Hepatocyte (in vitro differentiated cells): ENCODE measurements at places on chromosomes 16 and 17. TPM values are rescaled to one million over a fixed set of nuclear protein-coding genes. Genes with fewer than 3 reads are reported as not detected.

DNA sequence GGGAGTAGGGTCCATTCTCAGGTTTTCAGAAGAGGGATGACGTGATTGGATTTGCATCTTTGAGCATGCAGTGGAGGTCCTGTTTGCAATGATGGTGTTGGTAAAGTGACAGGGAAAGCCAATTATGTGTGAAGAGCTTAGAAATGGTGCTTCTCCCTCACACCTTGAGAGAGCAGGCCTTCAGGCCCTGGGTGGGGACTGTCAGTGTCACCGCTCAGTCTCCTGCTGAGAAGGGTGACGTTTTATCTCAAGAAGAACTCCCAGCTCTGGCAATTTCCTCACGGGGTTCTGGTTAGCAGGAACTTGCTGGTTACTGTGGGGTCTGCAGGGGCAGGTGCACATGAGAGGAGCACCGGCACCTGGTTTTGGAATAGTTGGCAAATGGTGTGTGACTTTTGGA, 11.2 kb downstream of the PLCG2 start:
- no peak overlapping the region for H3K27ac ChIP-seq
- no peaks in the 10 kb centered on the region for H3K4me1 ChIP-seq
- no peak for DNase-seq
- no peak overlapping the region for H3K4me3 ChIP-seq
- H3K36me3 ChIP-seq, result no peaks in the 10 kb centered on the region

GRCh38 chr16:70642633-70643032, 3.7 kb upstream of the IL34 start:
- no peaks in the 10 kb centered on the region for H3K36me3 ChIP-seq
- peaks cover 7% of the 10 kb centered on the region for H3K4me1 ChIP-seq
- H3K27ac ChIP-seq, result no peak overlapping the region
- no peaks in the 10 kb centered on the region for H3K27me3 ChIP-seq
- no peak overlapping the region for H3K4me3 ChIP-seq

GRCh38 chr17:41012326-41013120, 3.6 kb upstream of the KRTAP3-1 start:
- DNase-seq, result no peak
- no peaks in the 10 kb centered on the region for H3K27me3 ChIP-seq
- peaks cover 6% of the 10 kb centered on the region for H3K4me1 ChIP-seq
- H3K27ac ChIP-seq, result no peak overlapping the region

DNA sequence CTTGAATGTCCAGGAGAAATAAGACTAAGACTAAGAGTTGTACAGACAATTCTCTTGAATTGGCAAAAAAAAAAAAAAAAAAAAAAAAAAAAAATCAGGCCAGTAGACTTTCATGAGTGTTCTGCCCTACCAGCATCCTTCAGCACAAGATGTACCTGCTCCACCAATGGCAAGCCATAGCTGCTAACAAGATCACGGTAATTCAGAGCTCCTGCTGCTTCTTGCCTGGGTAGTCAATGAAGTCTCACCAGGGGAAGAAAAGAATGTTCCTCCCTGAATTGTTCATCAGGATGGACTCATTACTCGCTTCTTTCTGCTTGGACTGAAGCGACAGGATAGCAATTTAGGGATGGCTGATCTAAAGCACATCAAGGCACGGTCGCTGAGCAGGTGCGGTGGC, 31.1 kb upstream of the APOH start:
- no peak overlapping the region for H3K4me3 ChIP-seq
- H3K4me1 ChIP-seq, result no peaks in the 10 kb centered on the region
- no peaks in the 10 kb centered on the region for H3K36me3 ChIP-seq
- H3K27ac ChIP-seq, result no peak overlapping the region

GRCh38 chr17:77693301-77693700, 265.2 kb upstream of the TNRC6C start:
- no peak for DNase-seq
- peaks cover 15% of the 10 kb centered on the region for H3K4me1 ChIP-seq
- H3K4me3 ChIP-seq, result no peak overlapping the region
- H3K27ac ChIP-seq, result no peak overlapping the region
- peaks cover 48% of the 10 kb centered on the region for H3K27me3 ChIP-seq

GRCh38 chr16:83652943-83653342, 154.8 kb upstream of the HSBP1 start:
- H3K27me3 ChIP-seq, result peaks cover 3% of the 10 kb centered on the region
- H3K27ac ChIP-seq, result no peak overlapping the region
- H3K4me1 ChIP-seq, result no peaks in the 10 kb centered on the region
- H3K36me3 ChIP-seq, result no peaks in the 10 kb centered on the region
- DNase-seq, result no peak

DNA sequence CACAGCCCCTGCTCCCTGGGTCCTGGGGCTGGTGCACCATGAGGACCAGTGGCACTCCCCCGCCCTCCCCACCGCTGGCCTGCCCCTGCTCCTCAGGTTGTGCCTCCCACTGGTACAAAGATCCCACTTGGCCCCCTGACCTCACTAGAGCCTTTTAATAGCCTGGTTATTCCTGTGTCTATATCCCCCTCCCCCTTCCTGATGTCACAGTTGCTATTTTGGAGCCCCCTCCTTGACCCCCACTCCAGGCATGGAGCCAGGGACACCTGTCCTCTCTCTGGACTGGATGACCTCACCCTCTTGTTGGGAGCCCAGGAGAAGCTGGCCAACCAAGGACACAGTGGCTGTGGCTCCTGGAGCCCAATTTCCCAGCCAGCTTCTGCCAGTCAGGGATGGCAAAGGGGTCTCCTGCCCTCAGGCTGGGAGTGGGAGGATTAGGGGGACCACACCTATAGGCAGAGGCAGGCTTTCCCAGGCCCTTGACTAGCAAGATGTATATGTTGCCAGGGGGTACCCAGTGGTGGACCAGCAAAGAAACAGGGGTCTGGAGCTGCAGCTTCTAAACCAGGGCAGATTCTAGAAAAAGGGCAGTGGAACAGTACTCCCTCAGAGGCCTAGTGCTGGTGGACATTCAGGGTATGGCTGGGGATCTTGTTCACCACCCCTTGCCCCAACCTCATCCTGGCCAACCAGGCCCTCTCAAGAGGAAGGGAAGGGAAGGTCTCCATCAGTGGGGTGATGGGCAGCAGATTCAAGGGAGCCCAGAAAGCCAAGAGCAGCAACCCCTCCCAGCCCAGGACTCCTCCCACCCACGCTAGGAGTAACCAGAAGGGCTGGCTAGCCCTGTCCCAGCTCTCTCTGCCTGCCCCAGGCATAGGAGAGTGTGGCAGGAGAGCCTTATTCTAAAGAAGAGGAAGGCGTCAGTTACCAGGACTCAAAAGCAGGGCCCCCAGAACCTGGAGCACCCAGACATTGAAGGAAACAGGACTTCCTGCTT, 10.9 kb downstream of the HDAC5 start:
- H3K4me3 ChIP-seq, result no peak overlapping the region
- peak overlapping the region; percentile 63 for H3K27ac ChIP-seq
- no peak for DNase-seq
- peaks cover 36% of the 10 kb centered on the region for H3K4me1 ChIP-seq

DNA sequence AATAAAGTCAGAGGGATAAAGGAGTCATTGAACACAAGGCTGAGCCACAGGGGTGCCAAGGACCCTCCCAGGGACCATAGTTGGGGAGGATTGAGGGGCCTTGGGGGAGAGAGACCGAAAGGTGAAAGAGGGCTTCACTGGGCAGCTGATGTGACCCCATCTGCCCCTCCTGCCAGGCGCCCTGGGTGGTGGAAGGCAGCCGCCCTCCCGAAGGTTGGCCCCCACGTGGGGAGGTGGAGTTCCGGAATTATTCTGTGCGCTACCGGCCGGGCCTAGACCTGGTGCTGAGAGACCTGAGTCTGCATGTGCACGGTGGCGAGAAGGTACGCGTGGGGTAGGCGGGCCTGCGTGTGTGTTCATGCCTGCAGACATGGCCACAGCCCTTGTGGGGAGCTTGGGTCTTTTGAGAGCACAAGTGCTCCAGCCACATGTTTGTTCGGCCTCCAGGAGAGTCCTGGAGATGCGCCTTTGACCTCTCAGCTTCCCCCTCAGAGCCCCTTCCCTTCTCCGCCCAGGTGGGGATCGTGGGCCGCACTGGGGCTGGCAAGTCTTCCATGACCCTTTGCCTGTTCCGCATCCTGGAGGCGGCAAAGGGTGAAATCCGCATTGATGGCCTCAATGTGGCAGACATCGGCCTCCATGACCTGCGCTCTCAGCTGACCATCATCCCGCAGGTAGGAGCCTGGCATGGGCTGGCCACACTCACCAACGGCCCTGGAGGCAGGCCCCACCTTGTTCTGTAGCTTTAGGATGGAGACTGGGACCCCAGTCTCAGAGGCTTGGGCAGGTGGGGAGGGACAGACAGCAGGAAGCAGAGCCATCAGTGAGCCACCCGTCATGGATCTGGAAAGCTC, 24.1 kb downstream of the ANKRD40 start:
- DNase-seq, result no peak
- H3K27ac ChIP-seq, result peak overlapping the region; percentile 99
- H3K4me3 ChIP-seq, result no peak overlapping the region
- H3K27me3 ChIP-seq, result no peaks in the 10 kb centered on the region
- H3K4me1 ChIP-seq, result peaks cover 40% of the 10 kb centered on the region

Gene ANKRD11
- total RNA-seq, result 48.7 and 50.6 TPM in 2 replicates

Gene SLC6A4
- total RNA-seq, result 2.0 and 3.8 TPM in 2 replicates
